Stimulated activated naive CD8-positive, alpha-beta T cell treated with anti-CD3 and anti-CD28 coated beads, Interleukin-15, amount 100 ng/mL, for 72 hours (primary cell): ENCODE measurements at places on chromosomes 3 and 15.

DNA sequence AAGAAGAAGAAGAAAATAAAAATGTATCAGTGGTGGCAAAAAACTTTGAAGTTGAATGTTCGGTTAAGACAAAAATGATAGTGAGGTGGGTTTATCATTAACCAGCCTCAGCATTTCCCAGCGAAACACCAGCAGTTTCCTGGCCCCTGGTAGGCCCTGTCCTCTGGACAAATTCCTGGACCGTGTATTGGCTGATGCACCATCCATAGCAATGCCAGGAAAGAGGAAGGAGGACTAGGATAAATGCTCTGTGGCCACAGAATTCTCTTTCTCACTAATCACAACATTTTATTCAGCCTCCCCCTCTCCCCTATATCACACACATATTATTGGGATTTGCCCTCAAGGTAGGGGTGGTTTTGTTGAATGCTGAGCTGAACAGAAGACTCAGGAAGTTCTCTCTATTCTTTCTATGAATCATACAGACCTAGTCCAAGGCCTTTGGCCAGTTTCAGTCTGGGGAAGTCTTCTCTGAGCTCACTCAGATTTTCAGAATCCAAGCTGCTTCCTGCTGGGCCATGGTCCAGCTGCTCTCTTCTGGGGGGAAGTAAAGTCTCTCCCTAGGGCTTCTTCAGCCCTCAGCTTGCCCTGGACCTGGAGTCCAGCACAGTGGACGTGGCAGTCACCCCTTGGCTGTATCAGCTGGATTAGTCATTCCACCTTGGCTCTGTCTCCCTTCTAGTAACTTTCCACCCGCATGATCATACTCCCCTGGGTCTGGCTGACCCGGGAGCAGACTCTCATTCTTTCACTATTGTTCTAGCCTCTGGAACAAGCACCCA, 27.6 kb downstream of the SLC28A1 start:
- DNase-seq = no peak

DNA sequence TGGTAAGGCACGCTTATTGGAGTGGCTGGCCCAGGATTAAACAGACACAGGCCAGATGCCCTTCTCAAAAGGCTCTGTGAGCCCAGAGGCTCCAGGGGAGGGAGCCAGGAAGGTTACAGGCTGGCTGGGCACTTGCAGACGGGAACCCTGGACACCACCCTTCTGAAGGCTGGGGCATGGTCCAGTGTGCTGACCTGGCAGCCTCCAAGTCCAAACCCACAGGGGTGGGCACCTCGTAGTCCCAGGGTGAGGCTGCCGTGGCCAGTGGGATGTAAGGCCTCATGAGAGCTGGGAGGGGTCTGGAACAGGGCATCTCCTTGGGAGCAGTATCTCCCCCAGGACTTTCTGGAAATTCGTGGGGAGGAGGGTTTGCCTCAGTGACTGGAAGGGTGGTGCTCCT, 19.6 kb downstream of the EFCC1 start:
- no peak for DNase-seq

DNA sequence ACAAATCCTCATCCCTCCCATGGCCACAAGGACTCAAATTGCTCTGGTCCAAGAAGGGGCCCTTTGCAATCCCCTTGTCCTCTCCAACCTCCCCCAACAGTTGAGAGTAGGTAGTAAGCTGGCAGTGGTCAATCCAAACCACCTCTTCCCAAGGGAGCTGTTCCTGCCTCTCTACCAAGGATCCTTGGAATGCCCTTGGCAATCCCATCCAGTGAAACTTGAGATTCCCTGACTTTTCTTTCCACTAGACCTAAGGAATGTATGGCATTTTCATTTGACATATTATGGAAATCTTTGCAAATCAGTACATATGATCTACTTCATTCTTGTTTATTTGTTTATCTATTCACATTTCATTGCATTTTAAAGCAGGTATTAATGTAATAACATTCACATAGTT, 4.8 kb upstream of the RBP2 start:
- DNase-seq = no peak

- no peak for DNase-seq
Measured at GRCh38 chr3:128587391-128587790, 63.2 kb downstream of the RPN1 start.

- DNase-seq = no peak
Measured at GRCh38 chr3:21620511-21621155, 130.4 kb downstream of the ZNF385D start.

DNA sequence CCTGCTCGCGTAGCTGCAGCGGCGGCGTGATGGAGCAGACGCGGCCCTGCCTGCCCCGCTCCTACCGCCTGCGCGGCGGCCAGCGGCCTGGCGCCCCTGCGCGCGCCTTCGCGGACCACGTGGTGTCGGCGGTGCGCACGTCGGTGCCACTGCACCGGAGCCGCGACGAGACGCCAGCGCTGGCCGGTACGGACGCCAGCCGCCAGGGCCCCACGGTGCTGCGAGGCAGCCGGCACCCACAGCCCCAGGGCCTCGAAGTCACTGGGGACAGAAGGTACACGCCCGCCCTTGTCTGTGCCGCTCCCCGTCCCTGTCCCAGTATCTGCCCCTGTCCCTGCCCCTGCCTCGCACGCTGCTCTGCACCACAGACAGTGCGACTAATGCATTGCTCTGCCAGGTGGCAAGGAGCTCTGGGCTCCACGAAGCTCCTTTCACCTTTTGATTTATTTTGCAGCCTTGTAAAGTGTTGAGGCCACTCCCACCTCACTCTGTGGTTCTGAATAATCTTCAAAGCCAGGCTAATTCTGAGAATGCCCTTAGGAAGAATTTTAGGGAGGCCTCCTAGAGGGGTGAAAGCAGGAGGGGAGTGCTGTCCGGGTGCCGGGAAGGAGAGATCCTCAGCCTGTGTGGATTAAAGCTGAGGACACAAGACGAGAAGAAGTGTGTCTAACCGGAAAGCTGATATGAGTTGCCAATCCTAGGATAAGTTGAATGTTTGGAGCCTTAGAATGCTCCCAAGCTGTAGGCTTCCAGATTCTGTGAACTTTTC, 100.0 kb downstream of the THSD4 start:
- DNase-seq = no peak

DNA sequence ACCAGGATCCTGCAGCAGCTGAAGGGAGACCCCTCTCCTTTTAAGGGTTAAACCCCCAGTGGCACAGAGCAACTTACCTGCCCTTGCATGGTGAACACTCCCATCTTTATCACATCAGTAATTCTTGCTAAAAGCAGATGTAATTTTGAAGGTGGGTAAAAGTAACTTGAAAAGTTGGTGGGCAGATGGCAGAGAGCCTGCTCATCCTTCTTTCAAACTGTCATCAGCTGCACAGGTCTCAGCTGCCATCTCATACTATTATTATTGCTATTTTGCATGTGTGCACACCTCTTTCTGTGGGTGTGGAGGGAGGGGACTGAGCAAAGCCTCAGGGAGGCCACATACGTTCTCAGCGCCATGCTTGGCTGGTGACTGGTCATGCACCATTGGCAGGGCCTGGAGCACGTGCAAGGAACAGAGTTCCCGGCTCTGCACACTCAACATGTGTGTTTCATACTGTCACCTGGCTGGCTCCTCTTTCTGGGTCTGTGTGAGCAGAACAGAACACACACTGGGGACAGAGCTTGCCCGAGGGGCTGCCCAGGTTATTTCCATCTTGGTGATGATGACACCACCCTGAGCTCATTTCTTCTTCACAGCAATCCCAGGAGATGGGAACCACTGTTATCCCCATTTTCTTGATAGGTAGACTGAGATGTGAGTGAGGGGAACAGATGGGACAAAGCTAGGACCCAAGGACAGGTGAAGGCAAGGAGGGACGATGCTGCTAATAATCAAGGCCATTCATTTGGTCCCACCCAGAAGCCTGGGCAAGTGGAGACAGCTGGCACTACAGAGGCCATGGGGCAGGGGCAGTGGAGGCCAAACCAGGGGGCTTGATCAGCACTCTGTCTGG, 95.8 kb upstream of the KLF13 start:
- DNase-seq = no peak

GRCh38 chr3:42846685-42847522, 28.8 kb downstream of the CYP8B1 start:
- DNase-seq = no peak

- DNase-seq = no peak
Measured at GRCh38 chr3:12655701-12656100, 8.2 kb downstream of the RAF1 start.

DNA sequence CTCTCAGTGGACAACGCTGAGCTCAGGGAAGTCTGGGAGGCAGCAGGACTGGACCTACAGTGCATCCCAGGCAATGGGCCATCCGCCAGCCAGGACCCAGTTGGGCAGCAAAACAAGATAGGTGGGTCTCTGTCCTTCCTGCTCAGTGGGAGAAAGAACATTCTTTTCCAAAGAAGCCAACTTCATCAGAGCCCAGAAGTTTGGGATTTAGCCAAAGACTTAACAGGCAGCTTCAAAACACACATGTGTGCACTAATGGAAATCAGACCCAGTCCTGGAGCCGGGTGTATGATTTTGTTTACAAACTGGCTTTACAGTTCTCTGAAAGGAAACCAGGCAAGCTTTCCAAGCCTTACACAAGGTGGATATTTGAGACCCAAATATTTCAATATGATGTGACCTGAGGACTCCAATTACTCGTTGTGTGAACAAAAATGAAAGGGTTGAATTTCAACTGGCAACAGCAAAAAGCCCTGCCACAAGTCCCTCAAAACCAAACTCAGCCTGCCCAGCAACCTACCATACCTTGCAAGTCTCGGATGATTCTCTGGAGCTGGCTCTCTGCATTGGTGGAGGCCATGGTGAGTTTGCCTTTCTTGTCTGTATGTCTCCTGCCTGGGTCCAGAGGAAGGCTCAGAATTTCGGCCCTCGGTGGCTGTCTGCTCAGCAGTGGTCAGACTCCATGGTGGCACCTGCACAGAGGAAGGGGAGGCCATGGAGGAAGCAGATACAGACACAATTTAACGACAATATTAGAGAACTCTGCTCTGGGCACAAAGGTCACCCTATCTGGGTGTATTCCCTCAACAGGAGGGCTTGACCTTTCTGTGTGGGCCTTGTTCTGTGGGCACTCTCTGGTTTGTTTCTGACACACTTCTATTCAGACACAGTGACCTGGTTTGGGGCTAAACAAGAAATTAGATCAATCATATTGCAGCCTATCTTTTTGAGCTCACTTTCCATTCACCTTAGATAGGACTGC, 11.0 kb downstream of the FYCO1 start:
- no peak for DNase-seq

GRCh38 chr3:102484363-102484762, 49.5 kb downstream of the ZPLD1 start:
- DNase-seq = no peak

DNA sequence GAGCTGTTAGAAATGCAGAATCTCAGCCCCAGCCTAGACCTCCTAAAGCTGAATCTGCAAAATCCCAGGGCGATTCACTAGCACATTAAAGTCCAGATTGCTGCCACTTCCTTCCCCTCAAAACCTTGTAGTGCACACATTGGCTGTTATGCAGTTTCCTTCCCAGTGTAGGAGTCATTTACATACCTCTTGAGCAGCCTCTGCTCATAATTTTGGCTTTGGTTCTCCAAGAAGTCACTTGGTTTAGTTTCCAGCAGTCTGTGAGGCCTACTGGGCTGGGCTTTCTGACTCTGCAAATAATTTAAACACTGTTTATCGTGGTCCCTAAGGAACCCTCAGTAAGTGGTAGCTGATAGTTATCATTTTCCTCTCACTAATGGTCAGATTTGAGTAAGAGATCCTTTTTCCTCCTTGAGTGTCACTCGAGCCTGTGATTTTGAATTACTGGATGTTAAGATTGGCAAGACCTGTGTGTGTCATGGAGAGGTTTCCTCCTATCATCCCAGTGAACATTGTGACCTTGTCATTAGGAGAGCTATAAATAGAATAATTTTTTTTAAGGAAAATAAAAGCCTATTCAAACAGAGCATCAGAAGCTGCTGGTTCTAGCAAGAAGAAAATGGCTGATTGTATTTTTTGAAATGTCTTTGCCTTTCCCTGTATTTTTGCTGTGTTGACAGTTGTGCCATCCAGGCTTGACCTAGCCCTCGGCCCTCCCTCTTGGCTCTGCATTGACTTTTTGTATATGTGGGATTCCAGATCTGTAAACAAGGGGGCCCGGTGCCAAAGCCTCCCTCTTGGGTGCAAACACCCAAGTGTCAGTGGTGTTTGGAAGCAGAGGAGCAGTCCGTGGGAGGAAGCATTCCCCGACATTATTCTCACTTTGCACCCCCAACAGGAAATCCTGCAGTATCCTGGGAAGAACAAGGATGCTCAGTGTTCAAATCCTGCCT, 134.8 kb upstream of the ANKRD28 start:
- DNase-seq = no peak

DNA sequence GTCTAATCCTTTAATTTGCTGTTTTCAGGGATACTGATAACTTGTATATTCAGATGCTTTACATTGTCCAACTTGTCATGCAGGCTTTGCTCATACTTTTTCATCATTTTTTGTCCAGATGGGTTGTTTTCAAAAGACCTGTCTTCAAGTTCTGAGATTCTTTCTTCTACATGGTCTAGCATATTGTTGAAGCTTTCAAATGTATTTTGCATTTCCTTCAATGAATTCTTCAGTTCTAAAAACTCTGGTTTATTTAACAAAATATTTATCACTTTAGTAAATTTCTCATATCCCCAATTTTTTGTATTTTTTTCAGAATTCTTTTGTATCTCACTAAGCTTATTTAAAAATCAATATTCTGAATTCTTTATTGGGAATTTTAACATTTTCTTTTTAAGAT, 388.3 kb upstream of the IL12A start:
- DNase-seq = no peak

DNA sequence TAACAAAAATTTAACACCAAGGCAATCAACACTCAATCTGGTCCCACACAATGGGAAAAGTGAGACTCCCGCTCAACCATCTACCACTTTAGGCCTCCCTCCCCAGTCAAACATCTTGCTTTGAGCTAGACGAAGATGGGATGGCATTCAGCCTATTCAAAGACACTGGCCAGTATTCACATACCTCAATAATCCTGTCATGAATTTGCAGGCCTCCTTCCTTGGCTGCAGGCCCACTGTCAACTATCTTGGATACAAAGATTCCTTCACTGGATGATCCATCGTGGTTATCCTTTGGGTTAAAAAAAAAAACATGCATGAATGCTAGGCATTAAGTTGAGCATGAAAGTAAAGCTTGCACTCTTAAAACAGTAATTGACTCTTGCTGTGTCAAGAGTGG, 22.6 kb downstream of the PDZRN3 start:
- no peak for DNase-seq

GRCh38 chr3:171309906-171310359, 150.3 kb downstream of the TNIK start:
- DNase-seq = no peak

- DNase-seq = peak; percentile 80
Measured at GRCh38 chr15:68817304-68818065, 3.2 kb downstream of the ANP32A start.

DNA sequence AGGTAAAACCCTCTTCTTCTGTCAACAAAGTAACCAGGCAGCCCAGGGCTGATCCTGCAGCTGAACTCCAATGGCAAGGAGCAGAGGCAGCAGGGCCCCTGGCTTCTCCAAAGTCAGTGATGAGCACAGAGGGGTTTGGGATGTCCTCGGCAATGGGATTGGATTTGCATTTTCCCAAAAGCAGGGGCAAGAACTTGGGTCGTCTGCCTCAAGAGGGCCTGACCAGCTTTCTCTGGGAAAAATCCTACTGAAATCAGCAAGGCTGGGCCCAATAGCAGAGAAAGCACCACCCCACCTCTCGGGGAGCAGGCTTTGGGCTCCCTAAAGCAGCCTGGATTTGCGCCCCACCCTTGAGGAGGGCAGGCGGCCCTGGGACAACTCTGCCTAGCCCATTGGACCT, 210.0 kb upstream of the IGF1R start:
- DNase-seq = no peak

GRCh38 chr15:76108021-76108723, 48.4 kb downstream of the TMEM266 start:
- DNase-seq = no peak

GRCh38 chr3:161409069-161409468, 37.8 kb upstream of the SPTSSB start:
- no peak for DNase-seq

- DNase-seq = no peak
Measured at GRCh38 chr3:187788984-187789857, 44.0 kb upstream of the BCL6 start.
